ENCODE measurements at places on chromosomes 12 and 14.
A peak's percentile ranks its signal among the peaks of the same experiment; 100 is the strongest.

- DNase-seq, result no peak
Measured at GRCh38 chr12:61098031-61098580, 1162.1 kb upstream of the USP15 start.

GRCh38 chr12:1234073-1234472, 243.1 kb downstream of the ERC1 start:
- no peak for DNase-seq

- DNase-seq, result no peak
Measured at GRCh38 chr14:54411371-54411770, 14.6 kb downstream of the CDKN3 start.

GRCh38 chr14:54782751-54783659, 119.6 kb downstream of the GCH1 start:
- DNase-seq, result no peak

GRCh38 chr14:61226015-61226654, 55.0 kb downstream of the TMEM30B start:
- DNase-seq, result no peak

- peak; percentile 29 for DNase-seq
Measured at GRCh38 chr14:49999146-49999761, 106.4 kb downstream of the ARF6 start.

- DNase-seq, result no peak
Measured at GRCh38 chr14:103346286-103346685, 12.2 kb downstream of the EIF5 start.

DNA sequence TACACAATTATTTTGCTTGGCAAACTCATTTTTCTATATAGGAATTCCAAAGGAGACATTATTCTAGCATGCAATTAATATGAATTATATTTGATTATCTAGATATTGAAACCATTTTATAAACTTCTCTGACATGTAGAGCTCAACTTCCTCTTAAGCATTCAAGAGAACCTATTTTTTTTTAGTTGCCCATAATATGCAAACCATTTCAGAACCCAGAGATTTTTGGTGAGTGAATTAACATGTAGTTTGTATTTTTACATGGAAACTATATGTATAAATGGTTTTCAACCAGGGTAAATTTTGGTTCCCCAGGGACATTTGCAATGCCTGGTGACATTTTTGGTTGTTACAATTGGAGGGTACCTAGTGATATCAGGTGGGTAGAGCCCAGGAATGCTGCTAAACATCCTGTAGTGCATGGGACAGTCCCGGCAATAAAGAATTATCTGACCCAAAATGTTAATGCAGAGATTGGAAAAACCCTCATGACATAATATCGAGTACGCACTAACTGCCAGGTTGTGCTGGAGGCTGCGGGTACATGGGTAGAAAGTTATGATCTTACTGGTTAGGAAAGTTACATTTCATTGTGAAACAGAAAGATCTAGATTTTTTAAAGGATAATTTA, 338.9 kb upstream of the GARIN2 start:
- DNase-seq, result no peak

- no peak for DNase-seq
Measured at GRCh38 chr12:24223926-24224325, 274.5 kb upstream of the SOX5 start.

DNA sequence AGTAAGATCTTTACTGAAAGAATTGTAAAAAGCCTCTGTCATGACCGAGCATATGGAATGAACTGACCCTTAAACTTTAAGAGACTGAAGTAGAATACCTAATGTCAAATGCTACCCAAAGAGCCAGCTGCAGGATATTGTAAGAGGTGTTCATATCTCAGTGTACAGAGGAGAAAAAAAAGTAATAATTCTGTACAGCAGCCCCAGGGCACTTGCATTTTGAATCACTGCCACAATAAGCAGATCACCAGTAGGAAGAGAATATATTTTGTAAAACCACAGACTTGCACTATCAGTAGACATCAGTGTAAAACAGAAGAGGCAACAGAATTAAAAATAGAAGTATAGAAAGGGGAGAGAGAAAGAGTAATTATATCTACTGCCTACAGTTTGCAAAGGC, 162.6 kb downstream of the PPFIA2 start:
- DNase-seq, result no peak

DNA sequence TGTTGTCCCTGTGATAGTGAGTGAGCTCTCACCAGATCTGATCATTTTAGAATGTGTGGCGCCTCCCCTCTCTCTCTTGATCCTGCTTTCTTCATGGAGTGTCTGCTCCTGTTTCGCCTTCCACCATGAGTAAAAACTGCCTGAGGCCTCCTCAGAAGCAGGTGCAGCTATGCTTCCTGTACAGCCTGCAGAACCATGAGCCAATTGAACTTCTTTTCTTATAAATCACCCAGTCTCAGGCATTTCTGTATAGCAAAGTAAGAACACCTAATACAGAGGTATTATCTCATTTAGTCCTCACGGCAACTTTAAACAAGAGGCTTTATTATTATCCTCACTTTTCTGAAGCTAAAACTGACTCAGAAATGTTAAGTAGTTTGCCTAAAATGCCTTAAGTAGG, 81.3 kb upstream of the BTG1 start:
- DNase-seq, result no peak

- no peak for DNase-seq
Measured at GRCh38 chr14:103019826-103020225, 37.5 kb downstream of the CDC42BPB start.

DNA sequence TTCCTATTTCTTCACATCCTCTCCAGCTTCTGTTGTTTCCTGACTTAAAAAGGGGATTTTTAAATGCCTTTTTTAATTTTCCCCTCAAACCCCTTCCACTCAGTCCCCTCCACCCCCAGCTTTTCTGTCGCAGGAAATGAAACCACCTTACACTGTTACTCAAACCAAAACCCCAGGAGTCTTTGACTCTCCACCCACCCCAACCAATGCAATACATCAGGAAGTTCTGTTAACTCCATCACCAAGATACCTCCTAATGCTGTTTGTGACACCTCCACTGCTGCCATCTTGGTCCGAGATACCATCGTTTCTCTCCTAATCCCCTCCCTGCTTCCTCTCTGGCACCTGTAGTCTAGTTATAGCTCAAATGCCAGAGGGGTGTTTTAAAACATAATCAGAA, 25.4 kb upstream of the CPM start:
- DNase-seq, result no peak

GRCh38 chr12:7899755-7900154, 27.0 kb upstream of the SLC2A14 start:
- DNase-seq, result no peak

DNA sequence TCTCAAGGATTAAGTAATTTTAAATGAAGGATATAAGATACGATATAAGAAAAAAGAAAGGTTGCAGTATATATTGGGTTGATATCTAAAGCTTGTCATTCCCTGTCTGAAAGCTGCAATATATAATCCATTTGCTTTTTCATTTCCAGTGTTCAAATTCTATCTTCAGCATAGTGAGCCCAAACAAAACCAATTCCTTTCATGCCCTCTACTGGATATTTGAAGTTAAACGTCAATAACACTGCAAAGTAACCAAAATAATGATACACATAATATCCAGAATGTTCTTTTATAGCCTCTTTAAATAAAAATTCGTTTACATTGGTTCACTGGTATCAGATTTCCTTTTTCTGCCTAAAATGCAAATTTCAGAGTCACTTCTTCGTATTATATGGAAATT, 64.5 kb upstream of the DAAM1 start:
- DNase-seq, result no peak
